ENCODE measurements at places on chromosomes 7 and 10.

DNA sequence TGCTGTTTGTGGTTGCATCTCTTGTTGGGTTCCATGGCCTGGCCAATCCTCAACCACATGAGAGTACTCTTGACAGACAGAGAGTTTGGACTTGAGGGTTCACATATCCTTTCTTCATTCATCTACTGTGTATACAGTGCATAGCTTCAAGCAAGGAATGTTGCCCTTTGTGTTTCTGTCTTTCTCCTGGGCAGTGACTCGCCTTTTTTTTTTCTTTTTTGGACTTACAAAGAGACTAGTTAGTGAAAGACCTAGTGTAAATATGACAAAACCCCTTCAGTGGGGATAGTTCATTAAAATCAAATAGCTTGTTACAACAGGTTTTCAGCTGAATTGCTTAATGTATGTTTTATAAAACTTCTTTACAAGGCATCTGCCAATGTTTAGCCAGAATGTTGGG lies 290.2 kb downstream of the FGFR2 start:
- no peak for DNase-seq

GRCh38 chr10:60735244-60735643 lies 43.0 kb upstream of the CDK1 start:
- no peak for DNase-seq

DNA sequence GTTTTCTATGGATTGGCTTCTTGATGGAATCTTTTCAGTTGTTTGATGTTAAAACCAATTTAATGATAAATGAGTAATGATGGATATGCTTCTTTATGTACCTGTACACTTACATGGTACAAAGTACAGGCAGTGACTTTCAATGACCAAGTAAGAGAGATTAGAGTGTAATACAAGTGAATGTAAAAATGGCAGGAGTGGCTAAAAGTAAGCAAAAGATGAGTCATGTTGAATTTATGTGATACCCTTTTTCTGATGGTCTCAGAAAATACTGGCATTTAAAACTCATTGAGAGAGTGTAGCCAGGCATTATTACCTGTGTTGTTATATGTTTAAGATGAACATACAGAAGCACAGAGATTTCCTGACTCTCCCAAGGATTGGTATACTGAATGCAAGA lies 97.1 kb downstream of the GPR85 start:
- no peak for DNase-seq

- DNase-seq = no peak
Measured at GRCh38 chr10:79183468-79183865, 114.7 kb downstream of the ZMIZ1 start.

- no peak for DNase-seq
Measured at GRCh38 chr7:6127110-6127490, 95.9 kb downstream of the ANKRD61 start.

GRCh38 chr10:72337039-72337629 lies 17.6 kb downstream of the DNAJB12 start:
- no peak for DNase-seq

DNA sequence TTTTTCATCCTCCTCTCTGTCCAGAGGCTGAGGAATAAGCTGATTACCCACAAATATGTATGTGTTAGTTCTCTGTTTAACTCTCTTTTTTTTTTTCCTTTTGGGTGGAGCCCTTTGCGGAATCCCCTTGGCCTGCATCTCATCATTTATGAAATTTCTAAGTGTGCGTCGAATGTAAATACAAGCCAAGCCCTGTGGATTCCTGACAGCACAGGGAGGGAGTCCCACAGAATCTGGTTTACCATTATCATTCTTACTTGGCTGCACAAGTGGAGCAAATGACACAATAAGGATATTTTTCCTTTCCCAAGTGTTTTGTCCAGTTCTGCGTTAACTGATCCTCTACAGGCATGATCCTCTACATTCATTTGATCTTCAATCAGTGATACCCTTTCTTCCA lies 11.4 kb downstream of the STK31 start:
- no peak for DNase-seq

DNA sequence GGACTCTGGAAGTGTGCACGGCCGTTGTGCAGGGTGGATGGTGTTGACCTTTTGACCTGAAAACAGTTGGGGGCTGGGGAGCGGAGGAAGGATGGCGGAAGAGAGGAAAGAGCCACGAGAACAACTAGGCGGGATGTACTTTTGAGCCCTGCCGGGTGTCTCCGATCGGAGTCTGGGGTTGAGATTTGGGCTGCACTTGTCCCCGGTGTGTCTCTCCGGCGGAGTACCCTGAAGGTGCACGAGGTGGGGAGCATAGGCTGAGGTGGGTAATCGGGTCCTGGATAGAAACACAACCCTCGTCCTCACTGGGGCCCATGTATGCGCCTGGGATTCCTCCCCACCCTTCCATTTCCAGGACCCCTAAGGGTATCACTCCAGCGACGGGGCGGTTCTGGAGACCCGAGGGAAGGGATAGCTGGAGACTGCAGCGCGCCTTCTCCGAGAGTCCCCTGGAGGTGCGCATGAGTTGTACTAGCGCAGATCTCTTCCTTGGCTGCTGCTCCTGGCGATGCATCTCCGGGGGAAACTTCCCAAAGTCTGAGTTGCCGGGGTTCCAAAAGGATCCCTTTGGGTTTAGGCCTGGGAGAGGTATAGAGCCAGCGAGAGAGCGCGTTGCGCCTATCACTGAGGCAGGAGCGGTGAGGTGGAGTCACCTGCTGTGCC lies 4.6 kb upstream of the HMX2 start:
- DNase-seq = no peak

Data from CMK (cell line).